ENCODE measurements at places on chromosomes 6 and 20.

DNA sequence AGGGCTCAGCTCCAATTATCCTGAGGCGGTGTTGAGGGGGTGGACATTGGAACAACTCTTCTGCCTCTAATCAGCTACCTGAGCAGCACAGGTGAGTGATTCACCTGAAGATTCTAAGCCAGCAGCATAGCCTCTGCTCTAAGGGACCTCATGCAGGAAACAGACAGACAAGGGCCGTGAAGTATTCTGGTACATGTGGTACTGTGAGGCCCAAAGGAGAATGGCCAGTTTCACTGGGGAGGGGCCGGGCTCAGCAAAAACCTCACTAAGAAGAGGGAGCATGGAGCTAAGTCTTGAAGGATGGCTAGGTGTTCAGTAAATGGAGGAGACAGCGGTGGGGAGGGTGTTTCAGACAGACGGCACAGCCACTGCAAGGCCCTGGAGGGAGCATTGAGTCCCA is 58.5 kb upstream of the CCDC167 start:
- no peak for DNase-seq

DNA sequence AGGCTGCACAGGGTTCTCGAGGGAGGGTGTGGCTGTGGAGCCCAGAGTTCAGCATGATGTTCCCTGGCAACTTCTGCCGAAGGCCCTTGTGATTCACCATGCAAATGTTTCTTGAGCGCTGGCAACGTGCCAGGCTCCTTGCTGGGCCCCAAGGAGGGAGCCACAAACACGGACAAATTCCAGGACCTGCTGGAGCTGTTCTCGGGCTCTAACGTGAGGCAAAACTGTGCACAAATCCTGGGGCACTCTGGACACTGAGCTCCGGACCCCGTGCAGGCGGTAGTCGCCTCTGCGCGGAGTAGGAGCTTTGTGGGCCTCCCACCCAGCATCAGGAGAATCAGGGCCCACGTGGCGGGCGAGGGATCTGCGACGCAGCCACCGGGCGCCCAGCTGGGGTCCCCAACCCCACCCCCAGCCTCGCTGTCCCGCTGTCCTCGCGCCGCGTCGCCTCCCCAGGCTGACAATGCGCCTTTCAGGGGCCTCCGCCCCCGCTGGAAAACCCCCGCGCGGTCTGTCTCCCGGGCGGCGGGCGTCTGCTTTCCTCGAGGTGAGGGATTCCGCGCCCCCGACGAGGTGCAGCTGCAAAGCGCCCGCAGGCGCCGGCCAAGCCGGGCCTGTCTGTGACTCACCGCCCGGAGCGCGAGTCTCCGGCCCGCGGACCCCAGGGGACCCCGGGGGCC is 31.7 kb upstream of the SCUBE3 start:
- peak; percentile 34 for DNase-seq

DNA sequence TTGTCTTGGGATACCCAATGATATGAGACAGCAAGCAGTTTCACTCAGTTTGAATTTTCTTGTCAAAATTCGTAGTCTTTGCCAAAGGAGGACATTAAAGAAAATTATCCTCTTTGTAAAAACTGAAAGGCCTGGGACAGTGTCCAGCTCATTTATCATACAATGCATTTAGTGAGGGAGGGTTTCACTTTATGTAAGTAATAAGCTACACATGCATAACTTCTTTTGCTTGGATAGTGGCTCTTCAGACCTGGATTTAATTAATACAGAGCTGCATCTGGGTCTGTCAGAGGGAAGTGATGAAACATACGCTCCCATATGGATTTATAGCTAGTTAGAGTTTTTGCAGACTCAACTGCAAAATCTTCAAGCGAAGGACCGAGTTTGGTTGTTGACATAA is 175.6 kb downstream of the PHACTR1 start:
- DNase-seq = no peak

DNA sequence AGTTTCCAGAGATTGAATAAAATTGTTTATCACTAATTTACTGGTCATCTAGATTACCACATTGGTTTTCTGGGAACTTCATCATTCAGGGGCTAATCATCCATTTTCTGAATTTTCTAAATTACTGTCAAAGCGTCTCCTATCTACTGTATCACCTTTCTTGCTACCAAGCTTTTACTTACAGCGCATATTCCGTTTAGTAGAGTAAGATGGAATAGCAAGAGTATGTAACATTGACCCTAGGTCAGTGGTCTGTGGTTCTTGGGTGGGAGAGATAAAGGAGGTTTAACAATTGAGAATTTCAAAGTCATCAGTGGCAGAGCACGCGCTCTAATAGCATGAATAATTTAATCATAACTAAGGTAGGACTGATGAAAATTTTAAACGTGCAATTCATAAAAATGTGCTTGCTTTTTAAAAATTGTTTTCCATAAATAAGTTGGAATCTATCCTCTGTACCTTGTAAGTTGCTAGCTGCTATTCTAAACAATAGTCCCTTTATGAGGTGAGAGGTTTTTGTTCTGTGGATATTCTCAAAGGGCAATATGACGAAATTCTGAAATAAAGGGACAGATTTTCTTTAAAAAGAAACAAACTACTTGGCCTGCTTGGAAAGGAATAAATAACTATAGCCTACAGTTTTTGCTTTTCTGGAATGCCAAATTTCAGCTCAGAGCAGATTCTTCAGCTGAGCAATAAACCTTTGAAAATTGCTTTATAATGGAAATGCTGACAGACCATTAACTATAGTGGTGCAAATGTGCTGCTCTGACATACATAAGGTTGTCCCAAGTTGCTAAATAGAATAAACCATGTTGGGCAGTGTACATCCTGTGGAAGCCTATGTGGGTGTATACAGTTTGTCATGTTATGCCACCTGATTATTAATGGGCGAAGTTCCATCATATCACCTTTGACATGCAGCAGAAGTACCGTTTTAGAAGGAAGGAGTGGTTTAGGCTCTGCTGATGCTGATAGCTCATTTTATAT is 84.1 kb downstream of the ZFAND3 start:
- no peak for DNase-seq

DNA sequence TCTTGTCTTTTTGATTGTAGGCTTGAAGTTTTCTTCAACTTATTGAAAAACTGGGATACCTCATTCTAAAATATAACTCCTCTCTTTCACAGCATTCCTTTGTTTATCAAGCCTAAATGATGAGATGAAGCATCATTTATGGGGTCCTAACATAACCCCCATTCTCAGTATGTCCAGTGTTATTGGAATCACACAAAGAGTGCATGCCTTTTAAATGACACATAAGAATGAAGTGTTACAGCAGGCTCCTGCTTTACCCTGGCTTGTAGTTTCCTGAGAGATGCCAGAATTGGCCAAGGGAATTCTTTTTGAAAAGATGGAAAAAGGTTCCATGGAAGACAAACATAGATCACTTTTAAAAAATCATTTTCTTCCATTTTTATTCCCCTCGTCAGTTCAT is 502.4 kb downstream of the BCKDHB start:
- no peak for DNase-seq

GRCh38 chr20:14126856-14127255 is 131.5 kb downstream of the MACROD2 start:
- no peak for DNase-seq

GRCh38 chr6:138222901-138223546 is 4.7 kb upstream of the PBOV1 start:
- DNase-seq = peak; percentile 13

DNA sequence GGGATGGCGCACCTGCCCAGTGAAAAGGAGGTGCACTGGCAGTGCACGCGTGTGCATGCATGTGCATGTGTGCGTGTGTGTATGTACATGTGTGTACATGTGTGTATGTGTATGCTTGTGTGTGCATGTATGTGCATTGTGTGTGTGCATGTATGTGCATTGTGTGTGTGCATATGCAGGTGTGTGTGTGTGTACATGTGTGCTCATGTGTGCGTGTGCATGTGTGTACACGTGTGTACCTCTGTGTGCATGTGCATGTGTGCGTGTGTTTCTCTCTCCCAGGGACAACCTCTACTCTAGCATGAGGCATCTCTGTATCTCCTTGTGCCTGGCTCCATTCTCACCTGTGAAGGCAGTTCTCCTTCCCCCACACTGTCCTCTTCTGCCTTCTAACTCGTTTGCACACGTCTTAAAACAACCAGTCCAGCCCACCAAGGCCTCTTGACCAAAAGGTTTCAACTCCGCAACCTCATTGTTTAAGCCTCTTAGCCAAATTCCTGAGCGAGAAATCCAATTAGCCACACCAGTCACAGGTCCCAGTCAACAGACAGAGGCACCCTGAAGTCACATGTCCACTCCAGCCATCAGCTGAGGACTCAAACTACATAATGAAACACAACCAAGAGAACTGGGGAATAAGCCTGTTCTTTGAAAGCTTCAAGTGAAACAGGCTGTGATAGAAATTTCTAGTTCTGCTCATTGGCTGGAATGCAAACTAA is 103.5 kb upstream of the PTPRT start:
- no peak for DNase-seq

- DNase-seq = no peak
Measured at GRCh38 chr6:154229786-154230185, 126.8 kb downstream of the IPCEF1 start.

GRCh38 chr6:100166956-100167355 is 172.9 kb upstream of the MCHR2 start:
- DNase-seq = no peak

DNA sequence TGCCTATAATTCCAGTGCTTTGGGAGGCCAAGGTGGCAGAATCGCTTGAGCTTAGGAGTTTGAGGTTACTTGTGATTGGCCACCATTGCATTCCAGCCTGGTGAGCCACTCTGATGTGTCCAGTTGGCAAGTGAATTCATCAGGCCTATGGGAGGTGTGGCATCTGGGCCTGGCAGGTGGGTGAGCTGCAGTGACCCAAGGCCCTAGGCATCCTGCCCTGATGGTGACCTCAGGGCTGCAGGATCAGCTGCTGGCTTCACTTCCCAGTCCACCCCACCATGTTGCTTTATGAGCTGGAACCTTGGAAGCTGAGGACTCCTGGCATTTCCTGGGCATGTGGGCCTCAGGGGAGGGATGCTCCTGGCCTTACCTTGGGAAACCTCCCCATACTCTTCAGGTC is 20.5 kb downstream of the RSPH9 start:
- no peak for DNase-seq

GRCh38 chr6:123830120-123830519 is 26.5 kb downstream of the NKAIN2 start:
- no peak for DNase-seq

DNA sequence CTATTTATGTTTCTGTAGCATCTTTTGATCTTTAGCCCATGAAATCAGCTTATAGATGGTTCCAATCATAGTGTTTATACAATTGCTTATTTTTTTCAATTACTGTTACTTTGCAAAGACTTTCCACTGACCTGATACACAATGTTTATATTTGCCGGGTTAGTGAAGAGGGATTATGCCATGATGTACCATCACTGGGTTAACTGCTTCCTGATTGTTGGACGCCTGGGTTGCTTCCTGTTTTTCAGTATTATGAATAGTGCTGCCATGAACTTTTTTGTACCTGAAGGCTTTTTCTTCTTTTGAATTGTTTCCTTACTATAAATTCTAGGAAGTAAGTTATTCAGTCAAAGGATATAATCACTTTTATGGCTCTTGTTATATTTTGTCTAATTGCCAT is 6.9 kb downstream of the MANBAL start:
- no peak for DNase-seq

GRCh38 chr20:57785720-57786119 is 75.9 kb upstream of the PMEPA1 start:
- no peak for DNase-seq

DNA sequence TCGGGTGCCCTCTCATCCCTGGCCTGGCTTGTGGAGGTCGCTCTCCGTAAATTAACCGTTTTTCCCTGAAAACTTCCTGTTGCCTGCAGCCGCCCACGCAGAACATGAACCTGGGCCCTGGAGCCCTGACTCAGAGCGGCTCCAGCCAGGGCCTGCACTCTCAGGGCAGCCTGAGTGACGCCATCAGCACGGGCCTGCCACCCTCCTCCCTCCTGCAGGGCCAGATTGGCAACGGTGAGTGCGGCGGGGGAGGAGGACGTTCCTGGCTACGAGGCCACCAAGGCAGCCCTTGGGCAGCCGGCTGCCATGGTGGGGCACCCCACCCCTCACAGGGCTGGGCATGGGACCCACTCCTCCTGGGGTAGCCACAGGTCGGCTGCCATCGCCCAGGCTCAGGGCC is 17.8 kb downstream of the SS18L1 start:
- DNase-seq = no peak

DNA sequence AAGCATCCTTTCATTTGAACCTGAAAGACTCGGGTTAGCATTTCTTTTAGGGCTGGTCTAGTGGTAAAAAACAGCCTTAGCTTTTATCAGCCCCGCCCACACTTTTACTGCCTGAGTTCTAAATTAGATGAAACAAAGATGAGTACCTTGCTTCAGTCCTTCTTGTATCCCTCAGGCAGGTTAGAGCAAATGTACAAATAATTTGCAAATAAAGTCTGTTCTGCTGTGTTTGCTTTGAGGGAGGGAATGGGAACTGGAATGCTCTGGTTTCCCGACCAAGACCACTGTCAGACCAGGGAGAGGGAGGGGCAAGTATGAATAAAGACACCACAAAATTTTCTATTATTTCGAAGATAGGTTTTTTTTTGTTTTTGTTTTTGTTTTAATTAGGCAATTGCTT is 85.5 kb upstream of the FLRT3 start:
- DNase-seq = no peak

DNA sequence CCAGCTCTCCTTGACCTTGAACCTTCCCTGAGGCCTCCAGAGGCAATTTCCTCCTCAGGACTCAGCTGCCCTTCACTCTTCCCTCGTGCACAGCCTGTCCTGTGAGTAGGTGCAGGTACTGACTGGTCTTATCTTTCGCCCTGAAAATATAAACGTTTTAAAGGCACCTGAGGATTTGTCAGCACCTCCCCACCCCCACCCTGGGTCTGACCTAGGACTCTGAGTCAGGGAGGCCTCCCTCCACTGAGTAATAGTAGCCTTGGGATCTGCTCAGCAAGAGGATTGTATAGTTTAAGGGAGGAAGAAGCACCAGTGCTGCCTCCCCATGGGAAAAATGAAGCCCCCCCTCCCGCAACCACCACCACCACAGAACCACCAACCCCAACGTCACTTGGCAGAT is 54.6 kb downstream of the PPARD start:
- DNase-seq = no peak

- no peak for DNase-seq
Measured at GRCh38 chr6:168782187-168782751, 341.3 kb downstream of the SMOC2 start.

- DNase-seq = no peak
Measured at GRCh38 chr6:16474772-16475493, 236.5 kb downstream of the GMPR start.

DNA sequence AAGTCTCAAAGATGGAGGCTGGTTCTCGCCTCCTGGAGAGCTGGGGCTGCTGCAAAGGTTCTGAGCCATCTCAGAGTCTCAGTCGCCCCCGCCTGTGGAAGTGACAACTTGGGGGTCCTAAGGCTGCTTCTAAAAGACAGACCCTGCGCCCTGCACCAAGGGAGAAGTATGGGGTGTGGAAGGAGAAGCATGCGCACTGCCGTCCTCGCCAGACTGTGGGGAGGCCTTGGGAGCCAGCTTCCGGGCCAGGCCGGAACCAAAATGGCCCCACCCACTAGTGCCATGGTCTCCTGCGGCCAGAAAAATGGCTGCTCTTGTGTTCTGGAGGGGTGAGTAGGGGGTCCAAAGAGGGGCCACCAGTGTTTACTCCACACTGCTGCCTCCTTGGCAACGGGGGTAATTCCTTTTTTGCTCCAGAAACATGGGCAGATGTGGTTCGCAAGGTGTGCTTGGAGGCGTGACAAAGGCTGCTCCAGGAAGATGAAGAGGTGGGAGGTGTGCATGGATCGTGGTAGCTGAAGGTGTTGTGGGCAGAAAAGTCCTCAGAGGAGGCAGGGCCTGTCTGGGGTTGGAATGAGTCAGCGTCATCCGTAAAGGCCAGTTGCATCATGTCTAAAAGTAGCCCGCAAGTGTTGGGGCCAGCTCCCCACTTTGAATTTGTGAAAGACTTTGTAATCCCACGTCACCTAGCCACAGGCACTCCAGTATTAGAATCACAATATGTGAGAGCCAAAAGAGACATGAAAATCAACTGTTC is 329.8 kb upstream of the SOX4 start:
- DNase-seq = no peak

Data from NCI-H2171 treated with DMSO at 0.1 percent for 48 hours (cell line).